Right atrium auricular region (tissue), 2 donors: ENCODE measurements at places on chromosomes 4 and X. TPM values are rescaled to one million over a fixed set of nuclear protein-coding genes. Genes with fewer than 3 reads are reported as not detected.

- DNase-seq, result no peak
These were observed 66.8 kb downstream of the GAB1 start for GRCh38 chr4:143403553-143403820.

DNA sequence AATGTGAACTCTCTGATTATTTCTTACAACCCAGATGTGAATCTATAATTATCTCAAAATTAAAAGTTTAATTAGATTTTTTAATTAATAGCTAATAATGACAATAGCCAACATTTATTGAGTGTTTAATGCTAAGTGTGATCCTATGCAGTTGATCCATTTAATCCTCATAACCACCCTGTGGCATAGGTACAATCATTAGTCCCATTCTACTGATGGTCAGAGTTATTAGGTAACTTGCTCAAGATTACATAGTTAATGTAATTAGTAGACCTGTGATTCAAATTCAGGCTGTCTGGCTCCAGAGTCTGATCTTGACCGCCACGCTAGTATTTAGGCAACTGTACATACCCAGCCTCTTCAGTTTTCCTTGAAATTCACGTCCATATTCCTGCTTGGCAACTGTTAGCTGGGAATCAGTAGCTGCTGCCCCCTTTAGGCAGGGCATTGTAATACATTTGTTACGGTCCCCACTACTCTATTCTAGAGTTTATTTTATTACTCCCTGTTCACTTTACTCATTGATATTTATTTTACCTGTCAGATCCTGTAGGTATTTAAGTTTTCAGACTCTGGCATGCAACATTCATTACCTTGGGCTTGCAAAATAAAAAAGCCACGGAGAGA, 20.6 kb upstream of the TEC start:
- no peak for DNase-seq

- no peak for DNase-seq
These were observed 6.2 kb upstream of the CSF2RA start for GRCh38 chrX:1262369-1262768.

DNA sequence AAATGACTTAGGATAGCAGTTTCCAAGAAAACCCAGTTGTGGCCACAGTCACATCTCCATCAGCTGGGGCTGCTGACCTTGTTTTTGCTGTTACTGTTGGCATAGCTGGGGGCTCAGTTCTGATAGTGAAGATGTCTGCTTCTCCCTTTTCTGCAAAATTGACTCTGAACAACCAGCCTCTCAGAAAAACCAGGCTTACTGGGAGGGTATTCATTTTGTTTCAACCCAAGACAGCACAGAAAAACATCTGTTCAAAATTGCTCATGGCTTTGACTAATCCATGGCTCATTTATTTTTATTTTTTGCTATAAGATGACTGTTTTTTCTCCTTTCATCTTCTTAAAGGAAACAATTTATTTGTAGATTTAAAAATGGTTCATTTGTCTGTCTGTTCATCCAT, 53.1 kb downstream of the RASL11B start:
- DNase-seq, result no peak

The NUP62CL gene
- not detected for total RNA-seq
